Left kidney (tissue), 8 donors: ENCODE measurements at places on chromosomes 12 and 14. TPM values are rescaled to one million over a fixed set of nuclear protein-coding genes. Genes with fewer than 3 reads are reported as not detected.

DNA sequence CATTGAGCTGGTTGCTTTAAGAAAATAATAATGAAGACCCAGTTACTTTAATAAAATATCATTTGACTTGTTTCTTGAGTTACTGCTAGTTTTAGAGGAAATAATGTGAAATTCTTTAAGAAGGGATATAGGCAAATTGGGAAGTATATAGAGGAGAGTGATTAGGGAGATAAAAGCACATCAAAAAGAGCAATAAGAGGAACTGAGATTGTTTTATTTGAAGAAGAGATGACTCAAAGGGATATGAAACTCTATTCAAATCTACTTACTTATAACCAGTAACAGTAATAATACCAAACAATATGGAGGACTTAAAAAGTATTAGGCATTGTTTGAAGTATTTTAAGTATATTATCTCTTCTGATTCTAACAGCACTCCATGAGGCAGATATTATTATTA is 37.1 kb downstream of the LRRK2 start:
- DNase-seq: no peak

GRCh38 chr14:53630336-53630735 is 326.3 kb downstream of the BMP4 start:
- no peak for DNase-seq

- DNase-seq: no peak
Observed at GRCh38 chr14:44341116-44341515, 166.0 kb downstream of the FSCB start.

GRCh38 chr14:72945356-72946027 is 19.2 kb downstream of the DCAF4 start:
- no peak for DNase-seq

Gene OAS1
- 14.3 TPM for polyA plus RNA-seq

Gene HEATR5A
- polyA plus RNA-seq: 19.9 TPM
